ENCODE measurements at places on chromosomes 6 and 20.
A peak's percentile ranks its signal among the peaks of the same experiment; 100 is the strongest.

GRCh38 chr6:166969390-166970002 lies 13.1 kb upstream of the RNASET2 start:
- DNase-seq = no peak

DNA sequence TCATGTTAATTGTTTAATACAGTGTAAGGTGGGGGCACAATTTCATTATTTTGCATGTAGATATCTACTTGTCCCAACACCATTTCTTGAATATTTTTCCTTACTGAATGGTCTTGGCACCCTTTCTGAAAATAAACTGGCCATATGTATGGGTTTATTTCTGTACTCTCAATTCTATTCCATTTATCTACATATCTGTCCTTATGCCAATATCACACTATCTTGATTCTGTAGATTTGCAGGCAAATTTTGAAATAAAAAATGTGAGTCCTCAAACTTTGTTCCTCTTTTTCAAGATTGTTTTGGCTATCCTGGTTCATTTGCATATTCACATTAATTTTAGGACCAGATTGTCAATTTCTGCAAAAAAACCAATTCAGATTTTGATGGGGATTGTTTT lies 34.8 kb downstream of the SCGN start:
- no peak for DNase-seq

DNA sequence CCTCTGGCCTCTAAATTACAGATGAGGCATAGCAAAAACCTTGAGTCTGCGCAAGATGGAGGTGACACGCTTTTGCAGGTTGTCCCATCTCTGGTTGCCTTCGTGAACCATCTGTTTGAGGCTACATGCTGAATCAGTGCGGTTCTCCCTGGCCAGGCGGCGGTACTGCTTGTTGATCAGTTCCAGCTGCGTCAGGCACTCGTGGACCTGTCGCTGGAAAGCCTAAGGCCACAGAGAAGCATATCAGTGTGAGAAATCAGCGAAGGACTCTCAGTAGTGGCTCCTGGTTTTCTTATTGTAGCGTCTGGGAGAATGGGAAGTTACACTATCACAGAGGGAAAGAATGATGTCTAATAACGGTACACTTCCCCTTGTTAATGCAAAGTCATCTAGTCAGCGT lies 344.4 kb downstream of the ESR1 start:
- DNase-seq = no peak

- DNase-seq = no peak
These were observed 20.2 kb downstream of the STAU1 start for GRCh38 chr20:49167811-49168507.

DNA sequence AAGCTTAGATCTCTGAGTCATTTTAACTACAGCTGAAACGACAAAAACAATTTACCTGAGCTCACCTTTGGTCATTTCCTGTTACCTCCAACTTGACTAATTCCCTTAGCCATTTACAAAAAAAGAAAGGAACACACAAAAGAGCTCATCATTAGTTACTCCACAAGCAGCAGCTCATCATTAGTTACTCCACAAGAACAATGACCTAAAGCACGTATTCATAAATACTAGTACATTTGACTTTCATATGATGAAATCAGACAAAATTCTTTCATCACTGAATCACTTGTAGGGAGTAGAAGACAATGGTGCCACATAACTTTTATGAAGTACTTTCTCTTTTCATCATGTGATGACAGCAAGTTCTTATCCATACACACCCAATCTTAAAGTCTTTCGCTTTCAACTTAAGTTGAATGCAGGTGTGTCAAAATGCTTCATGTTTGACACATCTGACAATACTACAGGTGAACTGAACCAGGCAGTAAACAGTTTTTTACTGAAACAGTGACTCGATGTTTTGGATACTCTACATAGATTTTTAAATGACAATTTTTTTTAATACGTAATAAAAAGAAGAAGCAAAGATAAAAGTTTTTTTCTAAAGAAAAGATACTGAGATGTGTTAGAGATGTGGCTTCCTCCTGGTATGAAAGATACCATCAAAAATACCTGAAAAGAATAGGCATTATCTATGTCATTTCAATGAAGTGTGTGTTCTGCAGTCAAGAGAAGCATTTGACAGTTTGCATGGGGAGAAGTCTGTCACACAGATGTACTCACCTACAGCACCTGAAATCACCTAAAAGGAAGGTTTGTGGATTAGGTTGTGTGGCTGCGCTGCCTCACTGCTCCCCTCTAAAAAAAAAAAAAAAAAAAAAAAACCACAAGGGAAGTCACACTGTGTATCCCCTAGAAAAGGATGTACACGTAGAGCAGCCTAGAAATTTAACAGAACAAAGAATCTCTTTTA lies 109.1 kb downstream of the PRDM1 start:
- no peak for DNase-seq

DNA sequence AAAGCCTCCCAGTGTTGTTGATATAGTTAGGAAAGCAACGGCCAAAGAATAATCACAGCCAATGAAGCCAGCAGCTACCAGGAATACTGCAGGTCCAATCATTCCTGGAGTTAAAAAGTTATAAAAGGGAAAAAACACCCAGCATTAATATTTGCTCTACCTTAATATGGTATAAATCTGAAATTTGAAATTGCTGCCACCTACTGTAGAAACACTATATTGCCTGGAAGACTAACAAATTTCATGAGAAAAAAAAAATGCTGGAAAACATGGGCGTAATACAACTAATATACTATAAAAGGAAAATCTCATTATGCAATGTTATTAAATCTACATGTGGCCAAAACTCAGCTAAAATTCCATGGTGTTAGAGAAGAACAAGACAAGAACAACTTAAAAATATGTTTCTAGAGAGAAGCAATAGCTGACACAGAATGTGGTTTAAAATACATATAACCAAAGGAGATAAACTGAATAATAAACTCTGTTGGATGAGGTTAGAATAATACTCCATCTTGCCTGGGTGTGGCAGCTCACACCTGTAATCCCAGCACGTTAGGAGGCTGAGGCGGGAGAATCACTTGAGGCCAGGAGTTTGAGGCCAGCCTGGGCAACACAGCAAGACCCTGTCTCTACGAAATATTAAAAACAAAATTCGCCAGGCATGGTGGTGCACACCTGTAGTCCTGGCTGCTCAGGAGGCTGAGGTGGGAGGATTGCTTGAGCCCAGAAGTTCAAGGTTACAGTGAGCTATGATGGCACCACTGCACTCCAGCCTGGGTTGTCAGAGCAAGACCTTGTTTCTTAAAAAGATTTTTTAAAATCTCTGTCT lies 43.1 kb downstream of the SLC17A5 start:
- peak; percentile 41 for DNase-seq

DNA sequence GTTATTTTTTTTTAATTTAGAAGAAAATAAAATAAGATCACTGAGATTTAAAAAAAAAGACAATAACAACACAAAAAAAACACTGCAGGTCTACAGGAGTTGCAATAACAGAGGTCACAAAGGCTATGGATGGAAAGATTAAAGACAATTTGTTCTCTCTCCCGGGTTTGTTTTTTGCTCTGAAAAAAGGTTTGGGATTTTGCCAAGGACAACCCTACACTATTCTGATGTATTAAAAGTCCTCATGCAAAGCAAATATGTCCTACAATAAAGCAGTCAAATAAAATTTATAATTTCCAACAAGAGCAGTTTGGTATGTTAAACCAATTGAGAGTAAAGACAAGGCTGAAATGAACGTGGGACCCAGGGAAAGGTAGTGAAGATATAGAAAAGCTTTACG lies 55.6 kb downstream of the PTPRK start:
- no peak for DNase-seq

DNA sequence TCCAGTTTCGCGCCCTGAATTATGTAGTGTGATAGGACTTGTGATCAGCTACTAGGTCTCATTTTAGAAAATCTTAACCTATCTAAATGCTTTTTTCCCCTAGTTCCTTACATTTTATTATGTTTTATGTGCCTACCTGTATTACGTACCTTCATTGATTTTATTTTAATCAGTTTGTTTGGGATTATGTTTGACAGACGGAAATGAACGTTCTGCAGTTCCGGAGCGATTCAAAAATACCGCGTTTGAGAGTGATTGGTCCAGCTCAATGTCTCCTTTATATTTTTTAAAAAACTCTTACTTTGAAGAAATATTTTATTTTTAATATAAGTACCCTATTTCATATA lies 114.3 kb upstream of the BTN3A2 start:
- DNase-seq = no peak

GRCh38 chr6:151499551-151499950 lies 5.7 kb downstream of the CCDC170 start:
- no peak for DNase-seq

DNA sequence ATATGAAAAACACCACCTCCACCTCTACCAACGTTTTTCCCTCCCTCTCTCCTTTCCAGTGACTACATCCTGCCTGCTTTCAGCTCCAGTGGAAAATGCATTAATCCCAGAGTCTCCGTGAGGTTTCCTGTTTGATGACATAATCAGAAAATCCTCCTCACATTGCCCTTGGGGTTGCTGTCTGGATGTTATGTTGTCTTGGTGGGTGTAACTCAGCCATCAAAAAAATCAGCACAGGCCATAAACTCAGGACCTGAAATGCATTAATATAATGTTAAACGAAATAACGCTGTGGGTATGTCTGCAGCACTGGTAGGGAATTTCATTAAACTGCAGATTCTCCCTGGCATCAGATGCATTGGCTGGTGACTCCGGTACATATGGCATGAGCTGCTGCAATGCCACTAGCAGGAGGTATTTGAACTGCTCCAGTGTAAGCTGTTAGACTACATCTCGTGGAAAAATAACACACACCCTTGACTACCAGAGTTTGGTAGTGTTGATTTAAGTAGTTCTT lies 297.8 kb downstream of the PRL start:
- no peak for DNase-seq

GRCh38 chr6:41818271-41819054 lies 31.0 kb downstream of the TOMM6 start:
- DNase-seq = no peak

GRCh38 chr20:4533368-4534133 lies 188.2 kb upstream of the PRND start:
- DNase-seq = no peak

DNA sequence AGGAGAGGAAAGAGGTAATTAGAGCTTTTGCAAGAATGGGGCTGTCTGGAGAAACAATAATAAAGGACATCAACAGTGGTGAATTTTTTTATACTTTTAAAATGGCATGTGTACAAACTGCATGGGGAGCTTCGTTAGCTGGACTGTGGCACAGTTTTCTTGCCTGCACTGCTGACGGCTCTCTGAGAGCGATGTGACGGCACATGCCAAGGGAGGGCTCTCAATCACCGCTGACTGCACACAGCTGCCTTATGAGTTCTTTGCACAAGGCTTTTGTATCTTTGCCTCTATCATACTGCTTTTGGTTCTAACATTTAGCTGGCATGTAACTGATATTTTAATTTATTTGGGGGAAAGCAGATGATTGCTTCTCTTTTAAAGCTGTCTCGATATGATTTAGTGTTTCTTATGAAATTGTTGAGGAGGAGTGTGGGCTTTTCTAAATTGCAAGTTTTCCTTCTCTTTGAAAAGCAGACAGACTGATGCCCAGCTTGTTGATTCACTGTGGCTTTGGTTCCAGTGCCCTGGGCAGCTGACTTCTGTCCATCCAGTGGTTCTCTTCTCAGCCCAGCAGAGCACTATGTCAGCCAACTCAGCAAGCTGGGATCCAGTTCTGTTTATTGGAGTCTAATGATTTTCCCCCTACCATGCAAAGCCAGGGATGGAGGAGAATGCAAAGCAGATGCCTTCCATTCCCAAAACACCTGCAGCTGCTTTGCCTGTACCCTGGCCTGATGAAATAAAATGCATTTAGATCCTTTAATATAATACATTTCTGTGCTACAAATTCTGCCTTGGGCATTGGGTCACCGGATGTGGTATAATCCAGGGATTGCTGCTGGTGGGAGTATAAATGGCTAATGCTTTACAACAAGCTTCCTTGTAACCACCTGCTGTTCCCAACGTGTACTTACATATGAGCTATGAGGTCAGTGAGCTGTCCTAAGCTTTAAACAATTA lies 323.9 kb downstream of the ZFAND3 start:
- no peak for DNase-seq

- DNase-seq = no peak
These were observed 98.2 kb downstream of the QRSL1 start for GRCh38 chr6:106727480-106728149.

Measured in GM13977 (cell line).